Brain (organoid and tissue), 16 donors: ENCODE measurements at places on chromosomes 13 and 19.

GRCh38 chr13:33025220-33025744, 9.1 kb downstream of the KL start:
- no peak for DNase-seq

DNA sequence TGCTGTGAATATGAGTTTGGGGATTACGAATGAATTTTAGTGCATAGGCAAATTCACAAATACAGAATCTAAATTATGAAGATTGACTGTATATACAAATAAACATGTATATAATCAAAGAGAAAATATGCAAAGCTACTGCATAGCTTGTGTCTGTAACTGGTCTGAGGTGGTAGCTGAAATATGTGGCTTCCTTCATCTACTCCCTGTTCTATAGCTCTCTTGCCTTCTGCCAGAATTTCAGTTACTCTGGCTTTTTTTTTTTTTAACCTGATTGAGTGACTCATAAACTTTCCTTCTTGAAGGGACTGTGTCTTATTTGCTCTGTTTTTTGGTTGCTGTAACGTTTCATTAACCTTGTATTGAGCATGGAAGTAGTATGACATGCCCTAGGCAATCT, 26.6 kb downstream of the DNAJC3 start:
- no peak for DNase-seq

DNA sequence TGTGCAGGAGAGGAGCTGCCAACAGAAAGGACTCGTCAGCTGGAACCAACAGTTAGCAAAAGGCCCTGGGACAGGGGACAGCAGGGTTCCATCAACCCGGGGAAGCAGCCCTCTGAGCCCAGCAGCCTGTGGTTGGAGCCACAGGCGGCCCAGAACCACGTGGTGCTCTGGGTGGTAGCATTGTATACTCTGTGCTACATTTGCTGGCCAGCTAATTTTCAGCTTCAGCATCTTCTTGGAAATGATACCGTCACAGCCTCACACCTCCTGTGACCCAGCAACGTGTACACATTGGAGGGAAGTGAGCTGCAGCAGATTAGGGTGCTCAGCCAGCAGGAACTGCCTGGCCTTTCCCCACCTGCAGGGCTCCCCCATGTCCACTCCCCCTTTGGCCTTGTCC, 13.1 kb upstream of the MTIF3 start:
- DNase-seq: no peak

GRCh38 chr13:104683789-104684188, 1617.6 kb upstream of the SLC10A2 start:
- DNase-seq: no peak

DNA sequence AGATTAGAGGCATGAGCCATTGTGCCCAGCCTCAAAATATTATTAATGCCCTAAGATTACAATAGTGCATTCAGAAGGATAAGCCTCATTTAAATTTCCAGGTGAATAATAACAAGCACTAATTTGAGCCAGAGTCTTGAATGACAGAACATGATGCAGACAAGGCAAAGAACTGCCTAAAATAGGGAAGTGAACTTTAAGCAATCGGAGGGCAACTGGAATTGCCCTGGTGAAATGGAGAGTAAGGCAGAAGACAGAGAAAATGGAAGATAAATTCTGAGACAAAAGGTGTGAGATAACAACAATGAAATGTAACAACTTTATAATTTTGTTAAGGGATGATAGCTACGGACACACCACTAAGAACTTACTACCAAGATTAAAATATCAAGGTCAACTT, 199.9 kb downstream of the DIAPH3 start:
- DNase-seq: no peak

DNA sequence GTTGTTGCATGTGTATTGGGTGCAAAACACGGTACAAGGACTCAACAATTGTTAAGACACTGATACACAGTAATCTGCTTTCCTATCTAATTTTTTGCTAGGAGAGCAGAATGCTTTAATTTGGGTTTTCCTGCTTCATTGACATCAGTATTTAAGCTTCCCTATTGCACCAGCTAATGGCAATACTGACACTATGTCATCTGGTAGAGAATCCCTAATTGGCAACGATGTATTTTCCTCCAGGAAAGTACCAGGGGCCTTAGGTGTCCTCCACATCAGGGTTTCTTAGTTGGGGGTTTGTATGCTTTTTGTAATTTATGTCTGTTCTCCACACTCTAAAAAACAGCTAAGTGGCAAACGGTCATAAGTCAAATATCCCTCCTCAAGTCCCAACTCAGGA, 76.5 kb upstream of the FRY start:
- no peak for DNase-seq

DNA sequence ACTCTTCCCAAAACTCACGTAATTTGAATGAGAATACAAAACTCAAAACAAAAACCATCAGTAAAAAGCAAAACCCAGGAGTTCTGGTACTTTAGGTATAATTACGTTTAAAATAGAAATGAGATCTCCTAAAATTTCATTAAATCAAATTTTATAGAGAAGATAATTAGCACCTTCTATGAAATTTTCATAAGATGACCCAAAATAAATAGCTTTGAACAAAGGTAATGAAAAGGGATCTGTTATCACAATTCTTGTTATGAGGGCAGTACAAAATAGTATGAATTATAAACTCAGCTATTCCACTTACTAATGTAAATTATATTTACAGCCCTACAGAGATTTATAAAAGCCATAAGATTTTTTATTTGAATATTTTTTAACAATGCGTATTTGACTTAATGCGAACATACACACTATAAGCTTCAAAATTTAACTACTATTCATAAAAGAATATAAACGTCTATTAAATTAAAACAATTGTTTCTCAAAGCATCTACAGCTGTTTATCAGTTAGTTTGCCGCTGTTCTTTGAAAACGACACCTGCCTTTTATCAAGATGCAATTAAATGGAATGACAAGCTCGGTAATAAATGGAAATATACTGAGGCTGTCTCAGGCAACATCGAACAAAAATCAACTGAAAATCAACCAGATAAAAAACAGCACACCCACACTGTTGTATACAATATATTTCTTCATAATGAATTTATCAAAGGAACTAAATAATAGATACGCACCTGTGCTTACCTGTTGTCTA, 63.8 kb downstream of the KCNRG start:
- DNase-seq: no peak
